CD4-positive, alpha-beta memory T cell (primary cell): ENCODE measurements at places on chromosomes 4 and X. TPM values are rescaled to one million over a fixed set of nuclear protein-coding genes. Genes with fewer than 3 reads are reported as not detected.

Gene SPANXN4
- not detected for polyA plus RNA-seq

Gene PRRG3
- not detected for polyA plus RNA-seq

Gene ANK2
- not detected for polyA plus RNA-seq

Gene LINC00632
- polyA plus RNA-seq: 0.26 TPM

Gene RENBP
- polyA plus RNA-seq: not detected

Gene FAM47E
- 0.18 TPM for polyA plus RNA-seq

Gene CRLF2
- polyA plus RNA-seq: not detected

Gene RHOH
- polyA plus RNA-seq: 486 TPM

Gene CYLC1
- not detected for polyA plus RNA-seq

Gene GRIA3
- not detected for polyA plus RNA-seq

Gene TRIML1
- polyA plus RNA-seq: not detected

Gene UGT2B10
- polyA plus RNA-seq: not detected

- H3K27ac ChIP-seq: no peak overlapping the region
- H3K36me3 ChIP-seq: no peaks in the 10 kb centered on the region
- H3K4me3 ChIP-seq: no peak overlapping the region
- H3K27me3 ChIP-seq: no peaks in the 10 kb centered on the region
- H3K4me1 ChIP-seq: no peaks in the 10 kb centered on the region
- DNase-seq: no peak
Observed at GRCh38 chr4:110138551-110138950, 59.9 kb downstream of the ELOVL6 start.

- H3K4me1 ChIP-seq: no peaks in the 10 kb centered on the region
- H3K36me3 ChIP-seq: no peaks in the 10 kb centered on the region
- no peaks in the 10 kb centered on the region for H3K27me3 ChIP-seq
- no peak for DNase-seq
Observed at GRCh38 chr4:83757121-83757621, 221.3 kb downstream of the GPAT3 start.

GRCh38 chr4:48139691-48140090, 5.6 kb upstream of the TXK start:
- DNase-seq: peak; percentile 15
- no peak overlapping the region for H3K4me3 ChIP-seq
- peak overlapping the region; percentile 59 for H3K27ac ChIP-seq
- peaks cover 60% of the 10 kb centered on the region for H3K4me1 ChIP-seq
- H3K27me3 ChIP-seq: no peaks in the 10 kb centered on the region
- H3K36me3 ChIP-seq: no peaks in the 10 kb centered on the region

DNA sequence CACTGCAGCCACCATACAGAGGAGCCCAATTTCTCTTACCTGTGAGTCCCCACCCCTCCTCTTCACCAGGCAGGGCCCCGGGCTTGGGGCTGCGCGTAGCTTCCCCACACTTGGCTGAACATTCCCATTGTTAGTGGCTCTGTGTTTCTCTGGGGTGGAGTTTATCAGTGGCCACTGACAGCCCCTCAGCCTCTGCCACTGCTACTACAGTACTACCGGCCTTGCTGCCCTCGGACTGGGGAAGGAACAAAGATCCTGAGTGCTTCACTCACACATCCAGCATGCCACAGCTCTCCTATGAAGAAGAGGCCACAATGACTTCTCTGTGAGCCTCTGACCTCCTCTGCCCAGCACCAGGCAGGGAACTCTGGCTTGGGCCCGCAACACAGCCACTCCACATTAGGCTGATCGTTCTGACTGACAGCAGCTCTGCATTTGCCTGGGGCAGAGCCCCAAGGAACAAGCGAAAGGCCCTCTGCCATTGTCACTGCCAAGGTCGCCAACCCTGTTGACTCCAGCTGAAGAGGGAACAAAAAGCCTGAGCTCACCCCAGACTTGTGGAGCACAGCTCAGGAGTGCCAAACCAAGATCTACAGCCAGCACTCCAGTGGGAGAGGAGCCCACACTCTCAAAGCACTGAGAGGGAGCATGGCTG, 24.0 kb downstream of the ABCB7 start:
- H3K27ac ChIP-seq: no peak overlapping the region
- no peaks in the 10 kb centered on the region for H3K36me3 ChIP-seq
- no peaks in the 10 kb centered on the region for H3K4me1 ChIP-seq

DNA sequence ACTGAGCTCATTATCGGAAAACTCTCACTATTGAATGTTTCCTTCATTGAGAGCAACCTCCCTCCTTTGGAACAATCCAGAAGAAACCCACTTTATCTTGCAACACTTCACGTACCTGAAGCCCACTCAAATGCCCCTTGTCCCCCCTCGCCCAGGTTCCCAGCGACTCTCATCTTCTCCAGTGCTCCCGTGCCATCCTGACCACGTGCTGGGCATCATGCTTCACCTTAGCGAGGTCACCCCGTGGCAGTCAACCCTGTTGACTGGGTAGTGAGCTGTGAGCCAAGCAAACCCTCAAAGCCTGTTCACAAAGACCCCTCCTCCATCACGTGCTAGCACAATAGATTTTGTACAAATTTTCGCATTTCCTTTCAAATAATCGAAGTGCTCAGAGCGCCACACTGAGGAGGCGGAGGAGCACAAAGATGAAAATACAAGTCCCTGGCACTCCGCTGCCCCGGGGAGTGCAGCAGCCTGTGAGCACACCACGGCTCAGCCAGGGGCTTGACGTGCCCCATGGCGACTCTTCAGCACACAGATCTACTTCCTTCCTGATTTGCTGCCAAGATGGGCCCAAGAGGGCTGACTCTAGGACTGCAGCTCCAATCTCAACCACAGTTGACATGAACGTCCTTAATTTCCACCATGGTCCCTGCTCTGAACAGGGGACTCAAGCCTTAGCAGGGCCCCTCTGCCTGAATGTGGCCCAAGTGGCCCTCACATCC, 15.6 kb downstream of the PDZD4 start:
- no peaks in the 10 kb centered on the region for H3K36me3 ChIP-seq
- H3K27me3 ChIP-seq: no peaks in the 10 kb centered on the region
- no peak overlapping the region for H3K27ac ChIP-seq
- no peak for DNase-seq

GRCh38 chrX:38126179-38126578, 94.5 kb downstream of the SRPX start:
- H3K27me3 ChIP-seq: no peaks in the 10 kb centered on the region
- no peak overlapping the region for H3K4me3 ChIP-seq
- no peaks in the 10 kb centered on the region for H3K36me3 ChIP-seq
- no peaks in the 10 kb centered on the region for H3K4me1 ChIP-seq
- DNase-seq: no peak
- no peak overlapping the region for H3K27ac ChIP-seq

DNA sequence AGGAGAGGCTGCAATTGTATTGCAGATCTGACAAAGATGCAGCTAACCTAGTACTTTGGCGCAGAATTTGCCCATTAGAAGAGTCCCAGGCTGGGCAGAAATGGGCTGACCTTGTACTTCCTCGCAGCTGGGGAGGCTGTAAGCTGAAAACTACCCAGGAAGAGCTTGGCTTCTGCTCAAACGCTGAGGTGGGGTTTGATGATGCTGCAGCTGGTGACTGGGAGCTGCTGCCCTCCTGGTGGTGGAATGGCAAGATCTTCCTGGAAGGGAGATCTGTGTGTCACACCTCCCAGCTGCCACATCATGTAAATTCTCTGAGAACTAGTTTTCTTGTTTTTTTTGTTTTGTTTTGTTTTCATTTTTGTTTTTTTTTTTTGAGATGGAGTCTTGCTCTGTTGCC, 17.4 kb downstream of the CCNG2 start:
- no peaks in the 10 kb centered on the region for H3K4me1 ChIP-seq
- no peak overlapping the region for H3K27ac ChIP-seq
- H3K36me3 ChIP-seq: peaks cover 4% of the 10 kb centered on the region
- no peak for DNase-seq

- H3K27ac ChIP-seq: no peak overlapping the region
- no peaks in the 10 kb centered on the region for H3K4me1 ChIP-seq
- no peaks in the 10 kb centered on the region for H3K36me3 ChIP-seq
- H3K27me3 ChIP-seq: no peaks in the 10 kb centered on the region
- no peak overlapping the region for H3K4me3 ChIP-seq
Observed at GRCh38 chr4:159006202-159006601, 96.7 kb upstream of the RAPGEF2 start.

GRCh38 chr4:82499738-82500434, 61.9 kb downstream of the TMEM150C start:
- H3K4me3 ChIP-seq: no peak overlapping the region
- no peaks in the 10 kb centered on the region for H3K4me1 ChIP-seq
- no peaks in the 10 kb centered on the region for H3K27me3 ChIP-seq
- DNase-seq: no peak

DNA sequence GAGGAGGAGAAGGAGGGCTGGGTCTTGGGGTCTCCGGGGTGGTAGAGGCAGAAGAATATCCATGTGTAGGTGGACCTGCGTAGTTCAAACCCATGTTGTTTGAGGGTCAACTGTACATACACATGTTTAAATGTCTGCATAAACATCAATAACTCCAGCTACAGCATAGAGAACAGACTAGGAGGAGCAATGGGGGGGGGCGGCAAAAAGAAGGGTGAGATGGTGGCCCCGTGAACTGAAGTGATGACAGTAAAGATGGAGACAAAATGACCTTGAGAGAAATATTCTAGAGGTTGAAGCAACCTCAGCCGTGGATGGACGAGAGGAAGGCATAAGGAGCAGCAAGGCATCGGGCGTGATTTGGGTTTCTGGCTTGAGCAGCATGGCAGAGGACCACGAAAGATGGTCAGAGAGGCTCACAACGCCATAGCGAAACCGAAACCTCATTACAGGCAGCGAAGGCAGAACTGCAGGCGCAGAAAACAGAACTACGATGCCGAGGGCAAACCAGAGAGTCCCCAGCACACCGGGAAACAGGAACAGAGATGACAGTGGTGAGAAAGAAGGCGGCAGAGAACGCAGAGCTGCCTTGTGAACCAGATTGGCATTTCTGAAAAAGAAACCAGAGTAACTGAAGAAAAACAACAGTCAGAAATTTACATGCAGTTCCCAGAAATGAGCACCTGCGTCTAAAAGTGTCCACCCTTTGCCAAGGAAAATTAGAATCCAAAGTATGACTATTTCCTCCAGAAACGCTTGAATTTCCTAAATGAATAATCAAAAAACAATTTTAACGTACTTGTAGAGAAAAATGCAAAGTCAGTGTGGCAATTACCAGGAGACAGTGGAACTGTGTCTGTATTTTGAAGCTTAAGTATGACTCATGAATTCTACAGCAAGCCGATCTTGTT, 50.3 kb upstream of the ENPP6 start:
- DNase-seq: peak; percentile 81
- peaks cover 28% of the 10 kb centered on the region for H3K4me1 ChIP-seq
- H3K27me3 ChIP-seq: no peaks in the 10 kb centered on the region
- H3K27ac ChIP-seq: peak overlapping the region; percentile 86
- H3K4me3 ChIP-seq: peak overlapping the region; percentile 65
- H3K36me3 ChIP-seq: no peaks in the 10 kb centered on the region

- no peak overlapping the region for H3K4me3 ChIP-seq
- no peak for DNase-seq
- no peaks in the 10 kb centered on the region for H3K4me1 ChIP-seq
- no peaks in the 10 kb centered on the region for H3K27me3 ChIP-seq
- no peaks in the 10 kb centered on the region for H3K36me3 ChIP-seq
Observed at GRCh38 chrX:107324493-107325310, 118.3 kb downstream of the DNAAF6 start.
